ENCODE measurements at places on chromosomes 5 and 9.

- no peak for DNase-seq
Observed at GRCh38 chr5:177311392-177311722, 341 bp downstream of the MXD3 start.

DNA sequence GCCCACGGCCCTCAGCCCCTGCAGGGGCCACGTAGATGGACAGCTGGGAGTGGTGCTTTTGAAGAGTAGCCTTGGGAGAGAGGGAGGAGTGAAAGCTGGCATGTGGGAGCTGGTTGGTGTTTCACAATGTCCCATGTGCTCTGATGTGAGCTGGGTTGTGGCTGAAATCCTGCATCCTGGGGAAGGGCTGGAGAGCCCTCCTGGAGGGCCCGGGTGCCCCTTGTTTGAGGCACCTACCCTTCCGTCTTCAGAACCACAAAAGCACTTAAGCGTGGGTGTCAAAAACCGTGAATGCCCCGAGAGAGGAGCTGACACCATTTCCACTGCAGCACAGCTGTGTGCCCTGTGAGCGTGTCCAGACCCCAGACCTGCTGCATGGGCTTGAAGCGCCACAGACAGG is 199.1 kb upstream of the ZNF618 start:
- no peak for DNase-seq

DNA sequence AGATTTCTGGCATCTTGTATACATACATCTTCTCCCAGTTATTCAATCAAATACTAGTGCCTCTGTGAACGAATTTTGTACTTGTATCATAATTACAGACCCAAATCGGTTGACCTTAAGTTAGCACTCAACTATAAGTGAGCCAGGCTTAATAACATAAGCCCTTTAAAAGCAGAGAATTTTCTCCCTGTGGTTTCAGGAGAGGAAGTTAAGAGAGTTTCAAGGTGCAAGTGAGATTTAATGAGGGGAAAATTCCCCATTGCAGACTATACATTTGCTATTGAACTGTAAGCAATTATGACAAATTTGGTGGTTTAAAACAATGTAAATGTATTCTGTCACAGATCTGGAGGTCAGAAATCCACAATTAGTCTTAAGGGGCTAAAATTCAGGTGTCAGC is 261.9 kb upstream of the NREP start:
- DNase-seq, result no peak

DNA sequence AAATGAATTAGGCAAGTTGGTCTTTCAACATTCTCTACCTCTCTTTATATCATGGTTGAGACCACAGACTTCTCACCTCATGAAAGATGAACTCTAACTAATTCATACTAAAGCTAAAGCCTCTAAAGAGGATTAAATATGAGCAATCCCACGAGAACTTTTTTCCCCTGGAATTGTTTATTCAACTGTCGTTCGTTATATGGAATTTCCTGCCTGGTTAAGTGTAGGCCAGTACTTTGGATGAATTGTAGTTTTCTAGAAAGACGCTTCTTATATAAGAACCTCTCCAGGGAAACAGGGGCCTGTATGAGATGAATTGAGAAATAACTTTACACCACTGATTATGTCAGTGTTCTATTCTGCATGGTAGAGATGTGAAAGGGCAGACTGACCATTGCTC is 42.9 kb downstream of the PDCD1LG2 start:
- peak; percentile 91 for DNase-seq

DNA sequence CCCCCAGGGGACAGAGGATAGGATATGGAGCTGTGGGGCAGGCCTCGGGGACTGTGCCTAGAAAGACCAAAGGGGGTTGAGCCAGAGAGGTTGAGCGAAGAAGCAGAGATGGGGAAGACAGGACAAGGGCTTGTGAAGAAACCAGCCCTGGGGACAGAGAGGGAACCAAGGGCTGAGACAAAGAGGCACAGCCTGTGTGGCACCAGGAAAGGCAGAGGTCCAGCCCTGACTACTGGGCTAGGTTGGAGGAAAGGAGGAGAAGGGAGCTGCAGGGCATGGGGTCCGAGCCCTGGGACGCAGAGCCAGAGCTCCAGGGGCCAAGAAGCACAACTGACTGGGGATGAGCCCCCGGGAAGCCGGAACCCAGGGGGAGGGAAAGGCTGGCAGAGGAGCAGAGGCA is 9.2 kb downstream of the REEP2 start:
- no peak for DNase-seq

DNA sequence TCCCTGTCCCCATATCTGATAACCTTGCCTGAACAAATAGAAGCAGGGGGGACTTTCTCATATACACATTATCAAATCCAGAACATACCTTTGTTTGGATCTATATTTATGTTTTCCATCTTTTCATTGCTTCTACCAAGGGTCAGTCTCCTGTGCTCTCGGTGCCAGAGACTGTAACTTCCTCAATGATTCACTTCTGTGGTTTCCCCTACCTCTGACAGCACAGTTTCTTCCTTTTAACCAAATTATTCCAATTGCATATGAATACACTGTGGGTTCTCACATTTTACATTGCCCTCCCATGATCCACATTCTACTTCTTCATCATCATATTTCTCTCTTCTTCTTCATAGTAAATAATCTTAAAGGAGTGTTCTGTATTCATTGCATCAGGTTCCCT is 32.2 kb downstream of the NMUR2 start:
- DNase-seq, result no peak

GRCh38 chr9:82532504-82533180 is 530.3 kb downstream of the RASEF start:
- peak; percentile 24 for DNase-seq

DNA sequence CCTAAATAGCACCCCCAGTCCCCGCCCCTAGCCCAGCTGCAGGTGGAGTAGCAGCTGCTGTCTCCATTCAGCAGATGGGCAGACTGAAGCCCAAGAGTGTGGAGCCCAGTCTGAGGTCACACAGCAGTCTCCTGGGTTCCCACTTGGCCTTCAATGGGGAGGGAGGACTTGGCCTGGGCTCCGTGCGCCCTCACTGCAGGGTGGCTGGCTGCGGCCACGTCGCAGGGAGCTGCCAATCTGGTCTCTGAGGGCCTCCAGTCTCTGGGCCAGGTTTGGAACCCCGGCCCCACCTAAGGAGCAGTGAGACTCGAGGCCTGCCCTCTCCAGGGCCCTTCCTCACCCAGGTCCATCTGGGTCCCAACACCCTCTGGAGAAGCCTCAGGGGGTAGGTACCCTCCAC is 7.4 kb downstream of the KIF12 start:
- no peak for DNase-seq

GRCh38 chr9:84554069-84554664 is 115.4 kb upstream of the NTRK2 start:
- no peak for DNase-seq

DNA sequence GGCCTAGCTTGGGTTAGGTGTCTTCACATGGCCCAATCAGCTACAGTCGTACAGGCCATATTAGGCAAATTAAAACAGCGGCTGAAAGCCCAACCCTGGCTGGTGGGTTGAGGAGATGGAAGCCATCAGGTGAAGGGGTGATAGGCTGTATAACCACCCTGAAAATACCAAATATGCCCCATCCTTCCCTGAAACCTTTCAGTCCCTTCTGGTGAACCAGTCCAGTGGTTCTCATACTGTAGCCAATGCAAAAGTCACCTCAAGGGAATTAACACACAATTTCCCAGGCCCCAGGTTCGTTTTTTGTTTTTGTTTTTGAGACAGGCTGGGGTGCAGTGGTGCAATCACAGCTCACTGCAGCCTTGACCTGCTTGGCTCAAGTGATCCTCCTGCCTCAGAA is 19.8 kb upstream of the KCNV2 start:
- DNase-seq, result no peak

- DNase-seq, result no peak
Observed at GRCh38 chr5:89723907-89724306, 685.6 kb downstream of the CETN3 start.

DNA sequence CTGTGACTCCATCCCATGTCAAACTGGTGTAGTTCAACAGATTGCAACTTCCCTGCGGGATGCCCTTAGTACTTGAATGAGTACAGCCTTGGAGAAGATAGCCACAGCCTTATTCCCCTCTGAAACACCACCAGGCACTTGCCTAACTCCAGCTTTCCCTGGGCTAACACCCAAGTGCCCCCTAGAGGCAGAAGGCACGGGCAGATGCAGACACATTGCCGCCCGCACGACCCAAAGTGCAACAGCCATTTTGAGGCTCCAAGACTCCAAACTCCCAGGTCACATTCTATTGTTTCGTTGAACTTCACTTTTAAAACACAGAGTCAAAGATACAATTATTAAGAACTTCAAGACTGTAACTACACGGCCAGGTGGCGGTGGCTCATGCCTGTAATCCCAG is 163.6 kb upstream of the CDH6 start:
- no peak for DNase-seq

DNA sequence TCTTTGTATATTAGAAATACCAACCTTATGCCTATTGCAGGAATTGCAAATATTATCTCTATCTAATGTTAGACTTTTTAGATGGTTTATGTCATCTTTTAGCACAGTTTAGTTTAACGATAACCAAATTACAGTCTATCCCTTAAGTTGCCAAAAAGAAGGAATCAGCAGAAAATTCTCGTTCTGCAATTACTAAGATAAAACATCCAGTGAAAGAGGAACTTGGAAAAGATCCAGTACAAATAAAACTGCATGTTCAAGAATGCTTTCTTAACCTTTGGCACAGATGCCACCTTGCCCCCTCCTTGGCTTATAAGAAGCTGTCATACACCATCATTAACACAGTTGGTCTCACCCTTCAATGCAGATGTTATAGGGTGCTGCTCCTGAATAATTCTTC is 124.0 kb downstream of the SEMA5A start:
- DNase-seq, result no peak

DNA sequence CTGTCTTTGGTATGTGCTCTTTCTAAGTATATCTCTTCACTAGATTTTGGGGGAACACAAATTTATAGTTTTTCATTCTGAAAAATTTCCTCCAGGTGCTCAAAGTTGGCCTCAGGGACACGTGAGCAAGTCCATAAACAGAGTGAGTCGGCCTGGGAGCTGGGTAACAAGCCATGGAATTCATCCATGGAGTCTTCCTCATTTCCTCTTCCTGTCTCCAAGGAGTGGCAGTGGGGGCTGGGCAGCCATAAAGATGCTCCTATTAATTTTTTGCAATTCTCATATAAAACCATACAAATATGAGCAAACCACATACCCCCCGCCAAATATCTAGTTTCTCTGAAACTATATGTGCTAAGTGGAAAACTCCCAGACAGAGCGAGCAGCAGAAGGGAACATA is 136.6 kb upstream of the OTULINL start:
- DNase-seq, result no peak
